Activated T-helper 9 cell treated with anti-CD3 and anti-CD28 coated beads, Interleukin-2, amount 50 U/mL, for 16 hours (primary cell): ENCODE measurements at places on chromosomes 11 and 22.

- DNase-seq: no peak
Measured at GRCh38 chr11:33454264-33454663, 197.1 kb downstream of the HIPK3 start.

- no peak for DNase-seq
Measured at GRCh38 chr22:43428005-43428485, 16.2 kb downstream of the MPPED1 start.

- no peak for DNase-seq
Measured at GRCh38 chr11:116427337-116427902, 345.4 kb downstream of the BUD13 start.

- no peak for DNase-seq
Measured at GRCh38 chr11:64831411-64831891, 13.0 kb downstream of the CDC42BPG start.

GRCh38 chr11:102325088-102325487 lies 7.8 kb downstream of the BIRC3 start:
- DNase-seq: no peak

DNA sequence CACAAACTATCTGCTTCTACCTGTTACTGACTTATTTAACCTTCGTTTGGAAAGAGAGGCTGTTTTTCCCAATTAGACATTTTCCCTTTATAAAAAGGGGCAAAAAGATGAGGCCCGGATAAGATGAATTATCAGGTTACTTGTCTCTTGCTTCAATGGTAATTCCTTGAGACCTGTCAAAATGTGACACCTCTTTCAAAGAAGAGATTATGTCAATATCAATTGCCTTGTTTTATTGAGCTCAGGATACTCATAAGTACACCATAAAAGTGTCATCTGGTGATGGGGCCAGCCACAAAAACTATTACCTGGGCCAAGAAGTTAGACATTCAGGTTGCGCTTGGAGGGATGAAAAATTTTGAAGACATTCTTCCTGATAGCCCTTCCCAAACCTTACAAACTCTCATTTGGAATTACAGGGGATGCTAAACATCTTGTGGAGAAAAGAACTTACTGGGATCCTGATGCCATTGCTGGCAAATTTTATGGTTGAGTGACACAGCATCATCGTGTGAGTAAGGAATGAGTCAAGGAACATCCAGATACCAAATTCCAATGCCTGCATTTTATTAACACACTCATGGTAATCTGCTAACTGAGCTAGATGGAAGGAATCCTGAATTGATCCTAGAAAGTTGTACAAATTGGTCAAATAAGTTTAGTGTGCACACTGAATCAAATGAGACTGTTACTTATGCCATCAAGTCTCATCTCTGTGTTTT lies 1071.2 kb downstream of the LRRC4C start:
- no peak for DNase-seq

GRCh38 chr11:7473717-7474116 lies 11.6 kb upstream of the OLFML1 start:
- no peak for DNase-seq

GRCh38 chr11:26142891-26143290 lies 189.0 kb upstream of the ANO3 start:
- no peak for DNase-seq

GRCh38 chr22:48819961-48820360 lies 1007.7 kb downstream of the BRD1 start:
- DNase-seq: no peak
